ENCODE measurements at places on chromosomes 3 and 15.

DNA sequence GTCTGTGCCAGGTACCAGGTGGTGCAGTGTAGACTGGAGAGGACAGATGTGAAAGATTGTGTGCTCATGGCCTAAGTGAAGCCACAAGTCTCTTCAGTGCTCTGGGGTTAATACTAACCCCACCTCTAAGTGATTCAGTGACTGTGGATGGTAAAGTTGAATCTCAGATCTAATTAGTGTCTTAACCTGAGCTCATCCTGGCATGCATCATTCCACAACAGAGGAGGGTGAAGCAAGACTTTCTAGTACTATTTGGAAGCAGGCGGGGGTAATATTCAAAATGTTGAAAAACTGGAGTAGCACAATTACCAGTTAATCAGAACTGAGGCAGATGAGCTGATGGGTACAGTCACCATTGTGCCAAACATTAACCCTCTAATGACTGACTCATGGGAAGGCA is 2.8 kb upstream of the MESD start:
- DNase-seq: no peak

DNA sequence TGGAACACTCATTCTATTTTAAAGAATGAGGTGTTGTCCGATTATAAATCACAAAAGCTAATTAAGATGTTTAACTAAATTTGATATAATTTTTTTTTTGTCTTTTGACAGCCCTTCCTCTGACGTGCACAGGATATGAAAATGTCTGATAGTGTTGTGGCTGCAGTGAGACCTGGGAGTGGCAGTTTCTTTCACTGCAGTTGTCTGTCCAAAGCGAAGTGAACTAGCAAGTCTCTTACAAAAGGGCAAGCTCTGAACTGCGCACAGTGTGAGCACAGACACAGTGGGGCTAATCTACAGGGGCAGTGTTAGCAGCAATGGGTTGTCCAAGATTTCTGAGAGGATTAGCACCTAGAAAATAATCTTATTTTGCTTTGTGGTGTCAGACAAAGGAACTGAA is 29.1 kb upstream of the MYRIP start:
- DNase-seq: no peak

GRCh38 chr3:15356176-15356575 is 23.8 kb upstream of the SH3BP5 start:
- DNase-seq: no peak

- DNase-seq: no peak
Observed at GRCh38 chr3:156751461-156752025, 74.6 kb upstream of the LEKR1 start.

- no peak for DNase-seq
Observed at GRCh38 chr3:152438706-152439105, 170.0 kb downstream of the MBNL1 start.
